ENCODE measurements at places on chromosomes 12 and 14.

GRCh38 chr12:107912421-107913004 lies 138.0 kb downstream of the ASCL4 start:
- no peak for DNase-seq

DNA sequence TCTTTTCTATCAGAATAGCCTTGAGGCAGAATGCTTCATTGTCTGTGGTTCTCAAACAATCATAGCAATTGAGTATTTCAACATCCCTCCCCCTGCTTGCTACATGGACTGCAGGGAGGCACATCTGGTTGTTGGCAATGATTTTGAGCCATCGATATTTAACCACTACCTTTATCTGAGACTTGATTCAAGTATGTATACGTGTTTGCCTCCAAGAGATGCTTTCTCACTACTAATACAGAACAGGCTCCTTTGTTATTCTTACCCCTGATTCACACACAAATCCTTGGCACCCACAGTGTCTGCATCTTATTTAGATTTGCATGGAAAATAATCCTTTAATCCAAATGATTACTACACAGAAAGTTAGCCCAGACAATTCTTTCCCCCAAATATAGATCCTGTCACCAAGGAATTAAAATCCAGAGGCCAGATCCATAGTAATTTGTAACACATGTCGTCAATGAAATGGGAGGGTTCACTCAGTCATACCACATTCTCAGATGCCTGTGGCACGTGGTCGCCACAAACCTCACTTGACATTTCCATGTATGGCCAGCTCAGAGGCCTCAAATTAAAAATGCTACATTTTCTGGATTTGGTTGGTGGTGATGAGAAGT lies 199.3 kb downstream of the ITPR2 start:
- DNase-seq: no peak

DNA sequence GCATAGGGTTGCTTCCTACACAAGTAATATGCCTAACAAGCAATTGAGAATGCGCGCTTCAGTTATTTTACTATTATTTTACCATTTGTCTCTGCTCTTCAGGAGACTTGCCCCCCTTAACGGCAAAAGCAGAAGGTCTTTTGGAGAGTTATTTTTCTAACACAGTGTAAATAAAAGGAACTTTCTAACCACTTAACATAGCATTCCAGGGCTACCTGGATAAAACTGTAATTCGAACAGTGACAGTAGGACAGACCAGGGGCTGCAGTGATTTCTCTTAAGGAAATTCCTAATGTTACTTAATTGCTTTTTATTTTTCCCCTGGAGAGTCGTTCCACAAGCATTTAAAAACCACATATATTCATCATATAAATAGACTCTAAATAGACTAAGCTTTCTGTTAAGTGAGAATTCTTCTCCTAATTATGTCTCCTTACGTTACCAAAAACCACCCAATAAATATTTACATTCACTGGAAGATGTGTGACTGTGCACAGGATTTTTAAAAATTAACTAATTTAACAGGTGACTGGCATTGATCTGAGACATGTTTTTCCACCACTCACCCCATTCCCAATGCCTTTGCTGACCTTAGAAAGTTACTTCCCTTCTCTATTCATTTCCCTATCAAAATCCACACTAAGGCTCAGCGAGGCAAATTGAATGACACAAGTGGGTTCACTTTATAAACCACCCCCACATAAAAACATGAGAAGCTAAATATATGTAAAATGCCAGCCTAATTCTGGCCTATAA lies 72.4 kb downstream of the RNF34 start:
- no peak for DNase-seq

DNA sequence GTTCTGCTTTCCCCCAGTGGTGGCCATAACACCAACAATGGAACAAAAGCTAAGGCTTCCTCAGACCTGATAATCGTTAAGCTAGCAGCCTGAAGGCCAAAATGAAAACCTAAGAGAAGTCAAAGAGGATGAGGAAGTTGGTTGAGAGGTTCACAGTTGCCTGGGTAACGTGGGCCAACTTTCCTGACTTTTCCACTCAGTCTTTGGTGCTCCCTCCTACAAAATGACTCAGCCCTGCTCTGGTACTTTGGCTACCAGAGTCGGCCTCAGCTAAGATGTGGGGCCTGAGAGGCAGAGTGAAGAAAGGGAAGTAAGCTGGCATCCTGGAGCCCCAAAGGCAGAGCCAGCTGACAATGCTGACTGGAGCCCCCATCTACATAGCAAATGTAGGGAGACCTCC lies 14.9 kb upstream of the FKBP11 start:
- DNase-seq: no peak

DNA sequence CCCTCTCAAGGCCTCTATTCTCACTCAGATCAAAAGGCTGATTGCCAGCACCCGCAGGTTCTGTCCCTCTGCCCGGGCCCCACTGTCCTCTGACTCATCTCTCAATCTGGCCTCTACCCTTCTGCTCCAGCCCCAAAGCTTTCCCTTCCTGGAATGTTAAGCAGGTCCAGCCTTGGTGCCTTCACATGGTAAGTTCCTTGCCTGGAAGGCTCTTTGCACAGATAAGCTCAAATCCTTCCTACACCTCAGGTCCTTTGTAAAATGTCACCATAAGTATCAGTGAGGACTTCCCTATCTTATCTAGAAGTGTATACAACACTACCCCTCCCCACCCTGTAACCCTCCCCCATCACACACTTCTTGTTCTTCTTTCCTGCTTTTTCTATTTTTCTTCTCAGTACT lies 22.2 kb downstream of the LPCAT3 start:
- DNase-seq: no peak

GRCh38 chr12:124556074-124556466 lies 11.3 kb downstream of the NCOR2 start:
- DNase-seq: no peak

GRCh38 chr14:106883218-106883692 lies 1356.9 kb downstream of the TMEM121 start:
- no peak for DNase-seq

DNA sequence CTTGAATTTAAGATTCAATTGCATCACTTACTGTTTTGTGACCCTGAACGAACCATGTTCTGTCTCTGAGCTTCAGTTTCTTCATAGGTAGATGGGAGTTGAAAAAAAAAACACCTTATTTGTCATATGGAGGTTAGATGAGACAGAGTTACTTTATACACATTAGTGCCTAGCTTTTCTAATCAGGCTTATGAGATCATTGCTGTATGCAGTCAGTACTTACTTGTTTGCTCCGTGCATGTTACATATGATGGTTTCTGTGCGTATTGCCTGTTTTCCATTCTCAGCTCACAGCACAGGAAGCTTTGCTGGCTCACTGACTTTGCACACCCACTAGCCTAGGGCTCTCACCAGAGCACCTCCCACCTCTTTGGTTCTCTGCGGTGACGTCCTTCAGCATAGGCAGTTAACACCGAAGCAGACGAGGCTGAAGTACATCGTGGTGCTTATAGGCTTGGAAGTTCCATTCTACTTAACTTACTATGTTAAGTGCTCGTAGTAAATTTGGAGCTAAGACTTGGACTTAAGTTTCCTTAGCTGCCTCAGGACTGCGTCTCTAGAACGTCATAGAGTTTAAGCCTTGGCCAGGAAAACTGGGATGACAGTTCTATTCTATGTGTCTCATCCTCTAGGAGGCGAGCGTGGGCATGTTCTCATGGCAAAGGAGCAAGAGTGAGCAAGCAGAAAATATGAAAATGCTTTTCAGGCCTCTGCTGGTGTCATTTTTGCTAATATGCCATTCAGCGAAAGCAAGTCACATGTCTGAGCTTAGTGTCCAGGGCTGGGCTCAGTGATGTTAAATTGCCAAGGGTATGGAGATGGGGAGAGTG lies 57.3 kb downstream of the NRXN3 start:
- DNase-seq: no peak

- DNase-seq: no peak
Observed at GRCh38 chr12:65335021-65335714, 56.7 kb downstream of the MSRB3 start.

DNA sequence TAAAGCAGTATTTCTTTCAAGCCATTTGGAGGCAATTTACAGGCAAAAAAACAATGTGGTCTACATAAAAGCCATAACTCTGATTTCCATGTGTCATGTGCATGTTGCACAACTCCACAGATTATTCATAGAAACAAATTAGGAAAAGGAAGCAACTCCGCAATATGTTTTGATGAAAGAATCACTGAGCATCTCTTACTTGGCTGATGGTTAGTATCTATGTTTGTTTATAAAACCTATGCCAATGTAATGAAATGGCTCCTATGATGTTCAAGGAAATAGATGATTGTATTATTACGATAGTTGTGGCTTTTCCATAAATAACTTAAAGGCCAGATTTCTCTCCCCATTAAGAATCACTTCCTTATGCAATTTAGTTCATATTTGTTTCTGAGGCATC lies 373.7 kb downstream of the CCDC91 start:
- no peak for DNase-seq

Data from NCI-H1048 (cell line).